ENCODE measurements at places on chromosomes 5 and 9.

DNA sequence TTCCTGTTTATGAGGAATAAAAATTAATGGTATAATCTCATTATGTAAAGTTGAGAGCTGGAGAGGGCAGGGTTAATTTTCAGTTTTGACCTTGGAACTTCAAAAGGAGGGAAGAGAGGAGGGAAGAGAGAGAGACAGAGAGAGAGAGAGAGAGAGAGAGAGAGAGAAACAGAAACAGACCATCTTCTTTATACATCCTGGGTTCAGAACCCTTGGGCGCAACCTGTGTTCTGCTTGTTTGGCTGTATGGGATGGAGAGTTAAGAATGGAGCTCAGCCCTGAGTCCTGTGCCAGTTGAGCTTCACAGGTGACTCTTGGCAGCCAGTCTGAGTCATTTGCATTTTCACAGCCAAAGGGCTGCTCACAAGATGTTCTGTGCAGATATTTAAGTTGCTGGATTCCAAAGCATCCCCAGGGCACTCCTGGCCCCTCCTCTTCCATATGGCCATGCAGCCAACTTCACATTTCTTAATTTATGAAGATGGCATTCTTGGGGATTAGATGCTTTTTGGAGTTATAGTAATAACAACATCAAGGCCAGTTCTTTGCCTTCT is 143.5 kb downstream of the CARTPT start:
- DNase-seq: peak; percentile 3

DNA sequence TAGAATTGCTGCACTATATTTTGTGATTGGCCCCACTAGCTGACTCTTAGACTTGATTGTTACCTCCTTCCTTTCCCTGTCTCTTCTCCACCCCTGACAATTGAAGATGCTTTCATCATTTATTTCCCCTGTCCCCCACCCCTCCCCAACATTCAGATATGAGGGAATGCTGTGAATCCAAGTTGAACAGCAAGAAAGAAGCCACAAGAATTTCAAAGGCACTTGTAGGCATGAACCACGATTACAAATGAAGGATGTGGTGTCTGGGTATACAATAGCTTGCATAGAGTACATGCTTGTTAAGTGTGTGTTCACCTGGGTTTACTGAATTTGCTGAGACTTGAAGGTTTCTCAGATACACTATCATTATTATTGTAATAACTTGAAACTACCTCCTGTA is 78.3 kb upstream of the TRIO start:
- DNase-seq: no peak

GRCh38 chr5:81269751-81270393 is 31.5 kb upstream of the ZCCHC9 start:
- no peak for DNase-seq

DNA sequence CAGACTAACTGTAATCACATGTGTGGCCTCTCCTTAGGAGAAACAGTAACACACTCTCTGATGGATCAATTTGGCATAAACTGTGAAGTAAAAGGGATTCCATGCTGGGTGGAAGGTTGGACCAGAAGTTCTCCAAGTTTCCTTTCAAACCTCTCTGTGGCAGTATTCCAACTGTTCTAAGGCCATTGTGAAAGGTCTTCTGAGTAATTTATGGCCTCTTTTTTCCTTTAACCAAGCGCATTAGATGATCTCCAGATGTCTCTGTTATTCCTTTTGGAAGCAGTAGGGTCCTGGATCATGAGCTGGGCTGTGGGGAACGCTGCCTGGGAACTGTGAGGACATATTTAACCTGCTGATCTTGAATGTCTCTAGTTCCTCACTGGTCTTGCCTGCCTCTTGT is 80.6 kb upstream of the IL6ST start:
- no peak for DNase-seq

DNA sequence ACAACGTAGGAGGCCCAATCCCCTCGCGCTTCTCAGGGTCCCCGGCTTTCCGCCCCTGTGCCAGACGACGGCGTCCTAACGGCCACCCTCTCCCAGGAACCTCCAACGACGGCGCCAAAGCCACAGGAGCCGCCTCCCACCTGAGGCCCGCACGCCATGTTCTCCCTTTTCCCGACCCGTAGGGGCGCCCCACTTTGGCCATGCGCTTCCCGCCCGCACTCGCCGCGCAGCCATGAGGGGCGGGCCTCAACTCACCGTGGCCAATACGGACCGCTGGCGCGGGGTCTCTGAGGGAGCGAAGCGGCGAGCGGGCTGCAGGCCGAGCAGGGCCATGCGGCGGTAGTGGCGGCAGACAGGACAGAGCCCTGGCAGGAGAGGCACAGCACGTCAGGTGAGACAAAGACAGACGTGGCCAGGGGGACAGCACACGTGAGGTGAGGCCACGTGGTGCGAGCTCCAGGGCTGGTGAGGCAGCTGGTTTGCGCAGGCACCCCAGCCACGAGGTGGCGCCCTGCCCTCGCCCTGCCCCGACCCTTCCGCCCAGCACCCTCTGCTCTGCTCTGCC is 1005.5 kb upstream of the PTPRD start:
- DNase-seq: no peak

DNA sequence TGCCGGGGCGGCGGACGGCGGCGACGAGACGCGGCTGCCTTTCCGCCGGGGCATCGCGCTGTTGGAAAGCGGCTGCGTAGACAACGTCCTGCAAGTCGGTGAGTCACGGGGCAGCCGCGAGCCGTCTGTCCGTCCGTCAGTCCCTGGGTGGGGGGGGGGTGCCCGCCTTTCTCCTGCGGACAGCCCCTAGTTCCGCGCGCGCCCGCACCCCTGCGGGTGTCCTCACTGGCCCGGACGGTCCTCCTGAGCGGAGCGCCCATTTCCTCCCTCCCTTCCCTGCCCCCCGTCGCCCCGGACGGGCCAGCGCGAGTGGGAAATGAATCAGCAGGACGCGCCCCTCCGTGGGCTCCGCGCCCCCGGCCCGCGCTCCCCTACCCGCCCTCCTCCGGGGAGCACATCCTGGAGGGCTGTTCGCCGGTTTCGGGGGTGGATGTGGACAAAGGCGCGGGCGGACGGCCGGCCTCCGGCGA is 828 bp downstream of the ZSWIM6 start:
- peak; percentile 75 for DNase-seq

DNA sequence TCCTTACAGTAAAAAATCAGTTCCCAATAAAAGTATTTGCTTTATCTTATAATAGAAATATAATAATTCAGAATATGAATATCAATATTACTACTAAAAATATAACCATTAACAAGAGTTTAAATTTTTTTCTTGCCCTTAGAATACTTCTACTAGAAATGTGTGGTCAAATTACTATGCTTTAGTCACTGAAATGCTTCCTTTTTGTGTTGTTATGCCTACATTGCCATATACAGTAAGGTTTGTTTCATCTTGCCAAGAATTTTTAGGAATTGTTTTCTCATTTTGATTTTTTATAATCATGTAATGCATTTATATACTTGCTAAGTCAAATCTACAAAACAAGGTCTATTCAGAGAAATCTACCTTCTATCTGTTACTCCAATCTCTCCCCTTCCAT is 181.7 kb downstream of the CDK5RAP2 start:
- no peak for DNase-seq

DNA sequence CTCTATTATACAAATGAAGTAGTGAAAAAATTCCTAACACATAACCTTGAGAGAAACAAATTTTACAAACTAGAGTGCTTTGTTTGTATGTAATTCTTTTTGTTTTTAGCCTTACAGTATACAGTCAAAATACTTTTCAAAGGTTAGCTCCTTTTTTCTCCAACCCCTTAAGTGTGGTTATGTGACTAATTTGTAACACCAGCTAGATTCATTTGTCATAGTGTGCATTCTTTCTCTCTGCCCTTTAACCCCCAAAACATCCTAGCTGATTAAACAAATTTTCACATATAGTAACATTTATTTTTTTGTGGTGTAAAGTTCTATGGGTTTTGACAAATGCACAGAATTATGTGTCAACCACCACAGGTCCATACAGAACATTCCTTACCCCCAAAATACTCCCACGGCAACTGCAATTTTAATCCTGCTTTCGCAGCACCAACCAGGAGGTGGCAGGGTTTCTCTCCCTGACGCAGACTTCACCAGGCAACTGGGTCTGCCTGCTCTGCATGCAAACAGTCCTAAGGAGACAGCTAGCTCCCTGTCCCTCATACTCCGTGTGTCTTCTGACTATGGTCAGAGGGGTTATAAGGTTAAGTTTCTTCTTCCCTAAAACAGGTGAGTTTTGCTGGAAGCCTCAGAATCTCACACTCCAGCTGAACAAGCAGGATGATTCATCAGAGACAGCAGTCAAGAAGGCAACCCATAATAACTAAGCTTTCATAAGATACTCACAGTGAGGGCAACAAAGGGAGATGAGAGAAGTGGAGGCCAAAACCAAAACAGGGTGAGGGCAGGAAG is 44.5 kb upstream of the NR5A1 start:
- peak; percentile 32 for DNase-seq

- no peak for DNase-seq
Observed at GRCh38 chr5:2753452-2754420, 2.3 kb upstream of the IRX2 start.

- no peak for DNase-seq
Observed at GRCh38 chr5:3225201-3225960, 370.3 kb upstream of the IRX1 start.

DNA sequence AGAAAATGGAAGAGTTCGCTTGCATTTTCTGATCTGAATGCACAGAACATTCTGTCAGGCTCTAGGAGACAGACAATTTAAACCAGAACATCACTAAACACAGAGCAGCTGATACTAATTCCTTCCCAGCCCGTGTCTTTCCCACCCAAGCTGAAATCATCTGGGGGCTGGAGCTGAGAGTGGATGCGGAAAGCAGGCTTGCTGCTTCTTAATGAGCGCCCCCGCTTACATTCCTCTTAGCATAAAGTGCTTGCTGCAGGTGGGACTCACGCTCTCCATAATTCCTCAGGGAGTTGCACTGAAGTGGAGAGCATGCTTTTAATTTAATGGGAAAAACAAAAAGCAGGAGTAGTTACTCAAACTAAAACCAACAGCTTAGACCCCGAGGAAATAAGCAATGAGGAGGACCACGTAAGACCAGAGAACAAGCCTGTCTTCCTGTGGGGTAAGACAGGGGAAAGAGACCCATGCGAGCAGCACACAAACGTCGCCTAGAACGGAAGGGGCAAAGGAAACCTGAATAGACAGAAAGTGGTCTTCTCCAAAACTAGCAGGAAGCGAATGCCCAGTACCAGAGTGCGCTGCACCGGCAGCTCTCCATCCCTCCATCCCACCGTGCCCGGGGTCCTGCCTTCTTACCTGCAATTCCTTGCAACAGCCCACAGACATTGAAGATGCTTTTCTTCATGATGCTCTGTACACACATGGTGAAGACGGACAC is 139.3 kb downstream of the LHFPL2 start:
- DNase-seq: peak; percentile 41

GRCh38 chr9:114911167-114911821 is 19.1 kb downstream of the TNFSF8 start:
- peak; percentile 63 for DNase-seq

DNA sequence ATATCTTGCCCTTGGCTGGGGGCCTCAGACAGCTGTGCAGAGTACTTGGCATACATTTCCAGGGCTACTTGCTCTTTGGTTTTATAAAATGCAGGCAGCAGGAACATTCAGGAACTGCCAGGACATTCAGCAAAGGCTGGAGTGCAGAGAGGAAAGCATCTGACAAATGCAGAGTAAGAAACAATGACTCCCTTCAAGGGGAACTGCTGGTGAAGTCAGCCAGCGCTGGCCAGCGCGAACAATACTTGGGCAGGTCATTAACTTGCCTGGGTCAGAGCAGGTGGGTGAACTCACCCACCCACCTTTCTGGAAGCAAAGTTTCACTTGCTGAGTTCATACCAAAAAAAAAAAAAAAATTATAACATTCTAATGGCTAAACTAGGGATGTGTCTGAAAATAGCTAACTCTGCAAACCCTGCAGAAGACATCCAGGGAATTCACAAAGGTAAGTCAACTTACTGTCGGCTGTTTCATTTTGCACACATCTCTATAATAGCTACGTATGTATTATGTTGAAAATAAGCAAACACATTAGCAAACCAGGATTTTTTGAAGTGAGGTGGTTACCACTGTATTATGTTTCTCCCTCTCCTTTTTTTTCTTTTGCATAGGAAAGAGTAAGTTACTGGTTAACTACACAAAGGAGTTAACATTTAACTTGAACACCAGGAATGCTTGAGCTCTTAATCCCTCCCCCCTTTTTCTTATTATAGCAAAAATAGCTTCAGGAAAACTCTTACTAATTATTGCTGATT is 152.2 kb downstream of the GLIS3 start:
- DNase-seq: no peak

- DNase-seq: no peak
Observed at GRCh38 chr5:38660194-38660668, 103.8 kb upstream of the LIFR start.

- DNase-seq: no peak
Observed at GRCh38 chr9:113957821-113958341, 81.8 kb downstream of the ZNF618 start.

GRCh38 chr9:911005-911404 is 65.5 kb upstream of the DMRT3 start:
- DNase-seq: no peak

GRCh38 chr5:10612251-10612650 is 48.4 kb downstream of the ANKRD33B start:
- no peak for DNase-seq

DNA sequence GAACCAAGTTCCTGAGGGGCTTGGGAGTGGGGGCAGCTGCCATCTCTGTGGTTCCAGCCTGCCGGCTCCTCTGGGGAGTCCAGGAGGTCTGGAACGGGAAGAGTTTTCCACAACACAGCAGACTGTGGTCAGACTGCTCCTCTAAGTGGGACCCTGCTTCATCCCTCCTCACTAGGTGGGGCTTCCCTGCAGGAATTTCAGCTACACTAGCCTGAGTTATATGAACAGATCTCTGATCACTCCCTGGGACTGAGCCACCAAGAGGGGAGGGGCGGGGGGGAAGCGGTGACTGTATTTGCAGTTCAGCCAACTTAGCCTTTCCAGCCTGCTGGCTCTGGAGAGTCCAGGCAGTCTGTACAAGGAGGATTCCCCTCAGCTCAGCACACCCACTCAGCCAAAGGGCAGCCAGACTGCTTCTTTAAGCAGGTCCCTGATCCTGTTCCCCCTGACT is 19.4 kb downstream of the DTWD2 start:
- no peak for DNase-seq

DNA sequence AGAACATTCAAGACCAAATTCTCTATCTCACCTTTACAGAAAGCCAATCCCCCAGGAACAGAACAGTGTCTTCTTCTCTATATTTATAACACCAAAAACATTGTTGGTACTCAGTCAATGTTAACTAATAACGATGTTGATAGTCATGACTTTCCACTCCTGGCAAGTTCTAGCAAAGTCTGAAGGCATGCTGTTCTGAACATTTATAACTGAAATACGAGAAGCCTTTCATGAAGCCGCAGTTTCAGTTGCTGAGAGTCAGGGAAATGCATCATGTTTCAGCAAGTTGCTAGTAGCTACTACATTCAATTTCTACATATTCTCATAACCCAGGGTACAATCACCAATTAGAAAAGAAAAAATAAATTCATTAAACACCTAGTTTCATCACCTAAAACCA is 301.4 kb downstream of the PDE4D start:
- no peak for DNase-seq

GRCh38 chr9:129839324-129840023 is 4.2 kb downstream of the USP20 start:
- no peak for DNase-seq

- DNase-seq: peak; percentile 7
Observed at GRCh38 chr5:98827161-98827560, 53.7 kb downstream of the RGMB start.

Data from suppressor macrophage treated with lipopolysaccharide for 1 hour (primary cell).